ENCODE measurements at places on chromosomes 3 and 15.

DNA sequence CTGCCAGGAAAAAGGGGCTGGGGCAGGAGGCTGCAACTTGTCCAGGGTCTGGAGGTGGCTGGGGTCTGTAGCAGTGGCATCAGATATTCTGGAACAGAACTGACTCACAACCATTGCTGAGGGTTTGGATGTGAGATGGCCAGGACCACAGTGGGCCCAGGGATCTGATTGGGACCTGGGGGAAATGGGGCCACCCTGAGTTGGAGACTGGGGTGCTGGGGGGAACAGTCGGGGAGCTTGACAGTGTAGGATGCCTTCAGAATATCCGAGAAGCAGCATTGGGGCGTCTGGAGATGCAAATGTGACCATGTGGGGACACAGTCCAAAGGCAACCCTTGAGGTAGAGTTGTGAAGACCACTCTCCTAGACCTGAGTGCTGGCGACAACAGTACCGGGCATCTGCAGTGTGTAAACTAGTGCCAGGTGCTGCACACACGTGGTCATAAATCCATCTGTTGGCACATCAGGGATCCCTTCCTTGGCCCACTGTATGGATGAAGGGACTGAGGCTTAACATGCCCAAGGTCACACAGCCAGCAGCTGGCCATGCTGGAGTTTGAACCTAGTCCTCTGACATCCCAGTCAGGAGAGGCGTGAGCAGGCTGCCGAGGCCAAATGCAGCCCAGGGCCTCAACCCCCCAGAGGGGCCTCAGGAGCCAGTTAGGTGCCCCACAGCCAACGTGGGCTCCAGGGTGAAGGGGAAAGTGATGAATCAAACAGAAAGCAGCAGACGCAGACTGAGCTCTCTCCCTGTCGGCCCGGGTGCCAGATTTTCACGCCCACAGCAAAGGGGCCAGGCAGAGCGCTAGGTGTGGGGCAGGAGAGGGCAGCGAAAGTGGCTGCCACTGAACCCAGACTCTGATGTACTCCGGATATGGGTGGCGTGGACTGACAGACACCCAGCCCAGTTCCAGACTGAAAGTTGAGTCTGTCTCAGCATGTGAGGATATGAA is 18.8 kb downstream of the HEMK1 start:
- no peak for DNase-seq

- DNase-seq = no peak
Measured at GRCh38 chr3:41652506-41652905, 309.4 kb downstream of the ULK4 start.

- no peak for DNase-seq
Measured at GRCh38 chr3:30680789-30681648, 74.6 kb downstream of the TGFBR2 start.

- DNase-seq = no peak
Measured at GRCh38 chr3:141945726-141946485, 69.5 kb downstream of the ATP1B3 start.

GRCh38 chr15:77999486-77999885 is 78.0 kb downstream of the TBC1D2B start:
- no peak for DNase-seq

DNA sequence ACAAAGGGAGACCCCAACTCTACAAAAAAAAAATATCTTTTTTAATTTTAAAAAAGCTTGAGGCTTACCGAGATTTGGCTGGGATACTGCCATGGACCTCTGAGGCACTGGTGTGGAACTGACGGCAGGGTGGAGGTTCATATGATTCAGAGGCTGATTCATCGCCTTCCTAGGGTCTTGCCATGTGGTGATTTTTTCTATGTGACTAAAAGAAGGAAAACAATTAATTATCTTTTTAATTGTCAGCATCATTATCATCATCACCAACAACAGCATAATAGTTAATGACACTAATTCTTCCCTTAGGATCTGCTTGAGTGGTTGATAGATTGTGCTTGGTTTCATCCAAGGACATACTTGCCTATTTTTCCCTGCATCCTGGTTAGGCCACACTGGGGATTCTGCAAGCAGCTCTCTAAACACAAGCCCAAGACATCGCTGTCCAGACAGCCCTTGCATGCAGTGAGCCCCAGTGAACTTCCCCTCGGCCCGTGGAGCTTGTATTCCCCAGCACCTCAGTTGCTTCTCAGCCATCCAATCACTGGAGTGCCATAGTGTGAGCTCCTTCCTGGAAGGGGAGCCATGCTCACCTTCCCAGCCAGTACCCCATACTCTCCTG is 84.9 kb downstream of the WWTR1 start:
- no peak for DNase-seq

DNA sequence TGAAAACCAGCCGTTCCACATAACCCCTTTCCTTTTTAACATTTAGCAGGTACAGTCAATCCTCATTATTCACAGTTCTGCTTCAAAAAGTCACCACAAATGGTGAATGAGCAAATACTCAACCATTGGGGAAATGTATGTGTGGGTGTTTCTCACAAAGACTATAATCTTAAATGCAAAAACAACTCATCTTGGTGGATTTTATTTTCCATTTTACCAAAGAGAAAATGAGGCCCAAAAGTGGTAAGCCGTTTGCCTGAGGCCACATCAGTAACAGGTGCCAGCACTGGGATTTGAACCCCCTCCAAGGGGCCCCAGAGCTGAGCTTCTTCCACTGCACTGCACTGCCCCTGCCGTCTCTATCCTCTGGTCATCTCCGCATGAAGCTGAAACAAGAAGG is 208.8 kb downstream of the OSBPL10 start:
- no peak for DNase-seq

GRCh38 chr15:40128766-40129660 is 20.3 kb upstream of the BMF start:
- DNase-seq = no peak

- DNase-seq = no peak
Measured at GRCh38 chr15:28861031-28861534, 12.6 kb upstream of the GOLGA6L7 start.

DNA sequence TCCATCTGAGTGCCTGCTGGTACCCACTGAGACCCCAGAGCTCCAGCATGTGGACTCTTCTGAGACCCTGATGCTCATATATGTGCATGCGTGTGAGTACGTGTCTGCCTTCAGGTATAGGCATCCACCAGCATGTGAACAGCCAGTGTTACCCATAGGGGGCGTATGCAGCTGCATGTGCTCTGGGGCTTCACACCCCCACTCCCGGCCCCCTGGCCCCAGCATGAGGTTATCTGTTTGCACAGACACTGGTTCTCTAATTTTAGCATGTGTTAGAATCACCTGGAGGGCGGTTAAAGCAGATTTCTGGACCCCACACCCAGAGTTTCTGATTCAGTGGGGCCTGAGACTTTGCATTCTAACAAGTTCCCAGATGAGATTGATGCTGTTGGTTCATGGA is 824 bp upstream of the CILP start:
- DNase-seq = no peak

GRCh38 chr3:112247900-112248299 is 46.1 kb downstream of the SLC9C1 start:
- DNase-seq = no peak

GRCh38 chr3:101268141-101268540 is 52.2 kb downstream of the IMPG2 start:
- no peak for DNase-seq

DNA sequence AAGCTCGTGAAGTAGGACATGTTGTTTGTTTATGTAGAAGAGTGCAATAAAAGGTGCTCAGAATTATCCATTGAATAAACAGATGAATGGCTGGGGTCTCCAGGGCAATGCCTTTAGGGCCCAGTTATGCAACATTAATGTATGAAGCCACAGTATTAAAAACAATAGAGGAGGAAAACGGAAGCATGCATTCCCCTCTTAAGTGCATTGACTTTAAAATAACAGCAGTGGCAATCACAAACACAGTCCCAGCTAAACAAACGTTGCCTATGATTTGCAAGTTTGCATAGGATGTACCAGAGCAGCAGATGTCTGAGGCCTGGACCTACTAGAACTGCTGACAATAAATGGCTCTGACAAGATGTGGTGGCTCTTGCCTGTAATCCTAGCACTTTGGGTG is 60.6 kb upstream of the GCNT3 start:
- DNase-seq = no peak

DNA sequence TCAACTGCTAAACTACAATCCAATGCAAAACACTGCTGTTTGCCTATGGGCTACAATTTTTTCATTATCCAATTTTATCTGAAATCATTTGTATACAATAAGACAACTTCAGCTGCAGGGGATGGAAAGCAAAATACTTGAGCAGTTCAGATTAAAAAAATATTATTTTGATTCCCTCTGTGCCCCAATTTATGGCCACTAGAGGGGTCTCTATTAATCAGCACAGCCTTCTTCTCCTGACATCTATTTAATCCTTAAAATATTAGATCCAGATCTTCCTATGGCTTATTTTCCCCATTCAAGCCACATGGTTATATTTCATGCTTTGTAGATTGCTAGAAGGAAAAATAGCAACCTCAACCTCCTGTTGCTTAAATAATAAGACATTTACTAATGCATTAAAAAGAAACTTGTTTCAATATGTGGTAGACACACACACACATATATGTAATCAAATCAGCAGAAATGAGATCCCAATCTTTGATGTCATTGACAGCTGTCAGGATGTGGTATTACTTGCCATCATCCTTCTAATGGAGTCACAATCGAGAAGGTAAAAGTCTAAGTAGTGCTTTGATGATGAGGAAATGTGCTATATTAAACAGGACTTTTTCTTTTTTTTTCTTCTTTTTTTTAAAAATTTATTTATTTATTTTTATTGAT is 104.2 kb downstream of the P2RY1 start:
- no peak for DNase-seq

- DNase-seq = no peak
Measured at GRCh38 chr3:58620421-58620820, 43.2 kb upstream of the FAM107A start.

- no peak for DNase-seq
Measured at GRCh38 chr15:41798607-41799487, 24.6 kb downstream of the MAPKBP1 start.

- DNase-seq = no peak
Measured at GRCh38 chr3:172163320-172163719, 123.9 kb downstream of the FNDC3B start.

DNA sequence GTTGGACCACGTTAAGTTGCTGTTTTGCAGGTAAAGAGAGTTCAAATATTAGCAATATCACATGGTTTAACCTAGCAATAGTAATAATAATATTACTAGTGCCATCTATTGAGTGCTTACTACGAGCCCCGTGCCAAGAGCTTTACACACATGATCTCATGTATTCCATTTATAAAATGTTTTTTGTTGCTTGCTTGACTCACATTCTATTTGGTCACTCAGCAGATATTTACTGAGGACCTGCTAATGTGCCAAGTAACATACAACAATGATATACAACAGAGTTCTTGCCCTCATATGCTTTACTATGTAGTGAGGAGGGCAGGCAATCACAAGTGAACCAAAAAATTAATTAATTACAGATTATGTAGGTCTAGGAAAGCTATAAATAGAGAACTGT is 36.7 kb downstream of the CTDSPL start:
- DNase-seq = no peak

GRCh38 chr3:43024181-43024885 is 45.2 kb downstream of the GASK1A start:
- DNase-seq = no peak

Data from omental fat pad (tissue), 4 donors.